ENCODE measurements at places on chromosomes 11 and 22.

DNA sequence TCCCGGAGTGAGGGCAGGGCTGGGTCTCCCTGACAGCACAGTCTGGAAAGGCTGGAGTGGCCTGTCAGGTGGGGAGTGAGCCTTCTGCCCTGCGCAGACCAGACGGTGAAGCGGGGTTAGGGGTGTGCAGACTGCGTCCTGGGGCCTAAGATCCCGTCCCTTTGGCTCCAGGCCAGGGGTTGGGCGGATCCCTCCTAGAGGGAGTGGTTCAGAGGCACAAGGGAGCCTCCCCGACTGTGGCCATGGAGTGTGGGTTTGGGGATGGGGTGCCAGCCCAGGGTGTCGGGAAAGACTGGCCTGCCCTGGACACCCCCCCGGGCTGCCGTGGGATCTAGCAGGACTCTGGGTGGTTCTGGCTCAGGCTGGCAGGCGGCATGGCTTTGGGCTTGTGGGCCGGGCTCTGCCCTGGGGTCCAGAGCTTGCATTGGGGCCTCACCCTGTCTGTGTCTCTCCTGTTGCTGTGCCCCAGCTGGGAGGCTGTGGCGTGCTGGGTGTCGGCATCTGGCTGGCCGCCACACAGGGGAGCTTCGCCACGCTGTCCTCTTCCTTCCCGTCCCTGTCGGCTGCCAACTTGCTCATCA is 19.5 kb downstream of the TSPAN4 start:
- no peak for DNase-seq

- DNase-seq = no peak
Measured at GRCh38 chr22:27327981-27328721, 473.4 kb downstream of the MN1 start.

GRCh38 chr11:104435494-104435893 is 271.5 kb upstream of the PDGFD start:
- DNase-seq = no peak

DNA sequence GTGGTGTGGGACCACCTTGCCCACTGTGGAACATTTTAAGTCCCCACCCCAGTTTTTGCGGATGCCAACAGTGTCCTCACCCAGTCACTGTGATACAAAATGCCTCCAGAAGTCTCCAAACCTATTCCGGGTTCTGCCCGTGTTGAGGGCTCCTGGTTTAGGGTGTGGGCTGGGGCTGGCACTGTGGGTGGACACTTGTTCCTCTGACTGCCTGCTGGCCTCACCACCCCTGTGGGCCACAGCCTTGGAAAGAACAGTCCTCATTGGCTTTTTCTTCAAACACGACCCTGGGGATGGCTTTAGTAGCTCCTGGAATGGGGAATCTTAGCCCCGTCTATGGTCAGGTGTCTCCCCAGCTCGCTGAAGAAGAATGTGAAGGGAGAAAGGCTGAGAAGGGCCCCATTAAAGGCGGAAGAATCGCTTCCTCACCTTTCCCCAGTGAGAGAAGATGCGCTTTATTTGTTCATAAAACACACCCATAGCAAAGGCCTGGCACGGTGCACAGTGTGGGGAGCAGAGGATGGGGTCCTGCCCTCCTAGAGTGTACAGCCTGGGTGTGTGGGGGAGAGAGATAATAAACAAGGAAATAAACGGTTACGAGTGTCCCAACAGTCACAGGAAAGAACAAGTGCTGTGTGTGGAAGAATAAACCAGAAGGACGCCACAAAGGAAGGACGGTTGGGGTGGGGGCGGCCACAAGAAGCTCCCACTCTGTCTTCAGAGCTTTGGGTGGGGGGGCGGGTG is 91.6 kb upstream of the SLC22A12 start:
- DNase-seq = no peak

GRCh38 chr11:1854949-1855885 is 2.3 kb downstream of the LSP1 start:
- DNase-seq = no peak

- no peak for DNase-seq
Measured at GRCh38 chr22:27382947-27383346, 418.6 kb downstream of the MN1 start.

DNA sequence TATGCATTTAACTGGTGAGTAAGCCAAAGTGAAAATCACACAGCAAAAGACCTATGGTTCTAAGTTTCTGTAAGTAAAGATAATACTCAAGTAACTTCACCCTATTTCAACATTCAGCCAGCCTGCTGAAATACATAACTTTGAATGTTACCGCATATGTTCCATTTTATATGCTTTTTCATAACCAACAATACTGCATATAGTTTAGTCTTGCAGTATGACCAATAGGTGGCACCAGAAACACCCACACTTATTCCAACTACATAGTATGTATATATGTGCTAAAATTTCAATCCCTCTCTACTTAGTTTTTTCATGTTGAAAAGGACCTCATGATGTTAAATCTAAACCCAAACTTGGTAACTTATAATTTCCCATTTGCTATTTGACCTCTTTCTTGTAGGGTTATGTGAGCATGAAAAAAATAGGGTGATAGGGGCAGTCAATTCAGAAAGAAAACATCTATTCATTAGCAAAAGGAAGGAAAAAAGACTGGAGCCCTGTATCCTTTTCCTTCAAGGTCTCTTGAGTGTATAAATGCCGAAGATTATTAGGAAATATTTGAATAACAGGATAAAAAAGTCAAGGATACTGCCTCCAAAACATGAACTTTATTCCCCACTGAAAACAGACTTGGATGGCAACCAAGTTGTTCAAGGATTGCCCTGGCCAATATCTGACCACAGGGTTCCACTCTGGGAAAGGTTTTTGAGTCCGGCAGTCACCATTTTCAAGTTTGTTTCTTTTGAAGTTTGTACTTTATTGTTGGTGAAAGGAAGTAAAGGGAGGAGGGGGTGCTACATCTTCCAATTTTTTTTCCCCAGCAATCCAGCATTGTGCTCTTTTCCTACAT is 23.8 kb upstream of the FZD4 start:
- no peak for DNase-seq

DNA sequence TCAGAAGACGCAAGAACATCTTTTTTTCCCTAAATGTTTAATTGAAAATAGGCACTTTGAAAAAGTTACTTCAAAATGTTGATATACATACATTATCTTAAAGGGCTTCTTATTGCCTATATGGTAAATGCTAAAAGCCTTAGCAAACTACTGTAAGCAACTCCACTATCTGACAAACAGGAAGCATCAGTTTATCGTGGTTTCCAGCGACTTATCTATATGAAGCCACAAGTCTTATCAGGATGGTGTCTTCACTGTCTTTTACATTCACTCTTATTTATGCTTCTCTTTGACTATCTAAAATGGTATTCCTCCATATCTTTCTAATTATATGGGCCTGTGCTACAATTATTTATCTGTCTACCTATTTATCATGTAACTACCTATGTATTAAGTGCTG is 2091.9 kb downstream of the LRRC4C start:
- no peak for DNase-seq

DNA sequence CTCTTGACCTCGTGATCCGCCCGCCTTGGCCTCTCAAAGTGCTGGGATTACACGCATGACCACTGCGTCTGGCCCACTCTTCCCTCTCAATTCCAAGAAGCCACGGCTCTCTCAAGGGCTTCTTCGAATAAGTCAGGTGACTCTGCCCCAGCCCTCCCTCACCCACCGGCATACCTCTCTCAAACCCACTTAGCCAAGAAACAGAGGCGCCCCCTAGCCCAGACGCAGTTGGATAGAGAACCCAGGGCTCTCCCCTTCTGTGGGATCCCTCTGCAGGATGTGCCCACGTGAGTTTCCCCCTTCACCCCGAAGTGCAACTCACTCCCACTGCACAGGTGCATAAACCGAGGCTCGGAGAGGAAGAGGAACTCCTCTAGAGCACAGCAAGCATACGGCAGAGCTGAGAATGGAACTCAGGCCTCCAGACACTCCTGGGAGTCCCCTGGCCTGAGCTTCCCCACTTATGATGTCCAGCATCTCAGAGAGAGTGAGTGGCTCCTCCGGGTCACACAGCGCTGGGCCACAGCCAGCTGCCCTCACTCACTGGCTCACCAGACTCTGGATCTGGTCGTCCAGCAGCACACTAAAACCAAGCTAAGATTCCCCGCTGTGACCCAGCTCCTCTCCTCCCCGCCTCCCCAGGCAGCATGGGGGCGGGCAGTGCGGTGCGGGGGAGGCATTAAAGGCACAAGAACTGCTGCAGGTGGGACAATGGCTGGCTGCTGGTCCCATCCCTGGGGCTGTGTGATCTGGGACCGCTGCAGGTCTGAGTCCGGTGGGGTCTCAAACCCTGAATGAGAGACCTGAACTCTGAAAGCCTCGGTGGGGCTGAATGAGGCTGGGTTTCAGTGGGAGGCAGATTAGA is 16.8 kb upstream of the RGL4 start:
- DNase-seq = no peak

GRCh38 chr11:7077101-7077500 is 11.7 kb upstream of the RBMXL2 start:
- no peak for DNase-seq

- DNase-seq = no peak
Measured at GRCh38 chr11:76327756-76328388, 53.1 kb downstream of the THAP12 start.

Measured in NCI-H1436 (cell line).